ENCODE measurements at places on chromosomes 6 and 20.

DNA sequence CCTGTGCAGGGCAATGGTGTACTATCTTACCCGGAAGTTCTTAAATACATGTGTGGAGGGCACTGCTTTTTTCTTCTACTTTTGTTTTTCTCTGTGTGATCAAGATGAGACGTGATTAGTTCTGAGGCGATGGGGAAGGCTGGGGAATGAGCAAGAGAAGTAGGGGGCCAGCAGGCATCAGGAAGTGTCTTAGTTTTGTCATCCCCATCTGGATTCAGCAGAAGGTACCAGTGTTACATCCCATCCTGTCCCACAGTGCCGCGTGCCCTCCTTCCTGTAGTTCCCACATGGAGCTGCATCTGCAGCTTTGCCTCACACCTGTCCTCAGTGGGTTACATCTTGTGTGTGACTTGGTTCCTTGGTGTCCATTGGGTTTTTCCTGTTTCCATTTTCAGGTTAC lies 86.9 kb downstream of the FNDC1 start:
- no peaks in the 10 kb centered on the region for H3K36me3 ChIP-seq
- no peak overlapping the region for H3K27ac ChIP-seq
- peaks cover 6% of the 10 kb centered on the region for H3K4me1 ChIP-seq
- no peak overlapping the region for H3K4me3 ChIP-seq
- no peaks in the 10 kb centered on the region for H3K27me3 ChIP-seq
- no peak for DNase-seq

DNA sequence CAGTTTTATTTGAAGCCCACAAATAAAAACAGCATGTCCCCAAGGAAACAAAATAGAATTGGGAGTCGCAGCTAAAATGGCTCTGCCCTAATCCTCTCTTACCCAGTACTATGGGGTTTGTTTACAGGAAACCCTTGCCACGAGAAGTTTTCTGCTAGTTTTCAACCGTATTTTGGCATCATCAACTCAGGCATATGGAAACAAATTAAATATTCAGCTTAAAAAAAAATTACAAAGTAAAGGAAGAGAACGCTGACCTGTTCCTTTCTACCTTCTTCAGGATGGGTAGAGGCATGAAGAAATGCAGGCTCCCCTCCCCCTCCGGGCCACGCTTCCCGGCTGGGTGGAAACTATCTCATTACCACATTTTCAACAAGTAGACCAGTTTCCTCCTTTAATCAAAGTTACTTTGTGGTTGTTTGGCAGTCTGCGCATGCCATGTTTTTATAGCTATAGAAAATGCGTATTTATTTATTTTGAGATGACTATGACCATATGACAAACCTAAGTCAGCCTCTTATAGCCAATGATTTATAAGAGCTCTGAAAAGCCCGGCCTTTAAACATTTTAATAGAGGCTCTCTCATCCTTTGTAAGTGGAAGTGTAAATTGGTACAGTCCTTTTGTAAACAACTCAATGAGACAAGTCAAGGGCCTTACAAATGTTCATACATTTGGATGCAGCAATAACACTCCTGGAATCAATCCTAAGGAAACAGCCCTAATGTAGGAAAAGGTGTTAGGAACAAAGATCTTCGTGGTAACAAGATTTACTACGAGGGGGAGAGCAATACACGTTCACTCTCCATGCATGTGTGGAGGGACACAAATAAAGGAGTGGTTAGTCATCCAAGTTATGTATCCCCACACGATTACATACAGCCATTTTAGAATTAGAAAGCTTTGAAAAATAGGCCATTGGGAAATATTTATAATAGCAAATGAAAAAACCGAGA lies 16.1 kb upstream of the ZNF217 start:
- H3K4me3 ChIP-seq, result no peak overlapping the region
- H3K27me3 ChIP-seq, result no peaks in the 10 kb centered on the region
- H3K4me1 ChIP-seq, result peaks cover 28% of the 10 kb centered on the region
- DNase-seq, result peak; percentile 49

- H3K27ac ChIP-seq, result no peak overlapping the region
- no peak for DNase-seq
- H3K27me3 ChIP-seq, result no peaks in the 10 kb centered on the region
- H3K4me3 ChIP-seq, result no peak overlapping the region
Measured at GRCh38 chr6:149439626-149440025, 39.6 kb downstream of the SUMO4 start.

GRCh38 chr6:26401389-26401986 lies 587 bp upstream of the BTN3A1 start:
- no peaks in the 10 kb centered on the region for H3K36me3 ChIP-seq
- H3K4me1 ChIP-seq, result peaks cover 3% of the 10 kb centered on the region
- peak overlapping the region; percentile 78 for H3K4me3 ChIP-seq
- DNase-seq, result no peak
